ENCODE measurements at places on chromosomes 5 and 9.

- no peak for DNase-seq
These were observed 152.1 kb downstream of the FSTL4 start for GRCh38 chr5:133460172-133460758.

DNA sequence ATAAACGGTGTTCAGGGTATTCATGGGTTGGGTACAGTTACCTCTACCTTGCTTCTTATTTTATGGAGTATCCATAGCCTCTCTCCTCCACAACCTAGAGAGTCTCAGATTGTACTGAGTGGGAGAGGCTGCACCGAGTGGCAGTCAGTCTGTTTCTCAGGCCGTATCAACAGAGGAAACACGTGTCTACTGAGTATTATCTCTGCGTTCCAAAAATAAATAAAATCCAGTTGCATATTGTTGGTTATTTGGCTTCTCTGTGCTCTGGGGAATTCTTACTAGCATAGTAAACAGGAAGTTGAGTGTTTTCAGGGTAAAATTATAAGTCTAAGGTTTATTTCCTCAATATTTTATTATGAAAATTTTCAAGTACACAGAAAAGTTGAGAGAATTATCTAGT is 231.0 kb downstream of the ARHGEF28 start:
- DNase-seq, result no peak

DNA sequence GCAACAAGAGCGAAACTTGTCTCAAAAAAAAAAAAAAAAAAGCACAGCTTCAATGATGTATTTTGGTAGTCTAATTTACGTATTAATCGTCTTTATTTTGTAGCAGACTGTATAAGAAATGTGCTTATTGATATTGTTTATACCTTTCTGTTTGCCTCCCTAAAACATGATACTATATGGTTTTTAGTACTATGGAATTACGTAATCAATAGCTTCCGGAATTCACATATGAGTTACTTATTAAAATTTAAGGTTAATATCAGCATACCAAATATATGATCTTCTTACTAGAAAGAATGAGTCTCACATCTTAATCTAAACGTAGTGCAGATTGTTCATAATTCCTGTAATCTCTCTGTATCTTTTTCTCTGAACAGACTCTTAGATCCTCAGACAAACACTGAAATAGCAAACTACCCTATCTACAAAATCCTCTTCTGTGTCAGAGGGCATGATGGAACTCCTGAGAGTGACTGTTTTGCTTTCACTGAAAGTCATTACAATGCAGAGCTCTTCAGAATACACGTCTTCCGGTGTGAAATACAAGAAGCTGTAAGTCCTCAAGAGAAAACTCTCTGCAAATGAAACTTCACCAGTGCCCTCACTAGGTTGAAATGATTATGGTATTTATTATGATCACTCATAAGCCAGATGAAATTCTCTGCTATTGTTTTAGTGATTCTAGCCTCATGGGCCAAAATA is 44.4 kb upstream of the GPR21 start:
- DNase-seq, result no peak

DNA sequence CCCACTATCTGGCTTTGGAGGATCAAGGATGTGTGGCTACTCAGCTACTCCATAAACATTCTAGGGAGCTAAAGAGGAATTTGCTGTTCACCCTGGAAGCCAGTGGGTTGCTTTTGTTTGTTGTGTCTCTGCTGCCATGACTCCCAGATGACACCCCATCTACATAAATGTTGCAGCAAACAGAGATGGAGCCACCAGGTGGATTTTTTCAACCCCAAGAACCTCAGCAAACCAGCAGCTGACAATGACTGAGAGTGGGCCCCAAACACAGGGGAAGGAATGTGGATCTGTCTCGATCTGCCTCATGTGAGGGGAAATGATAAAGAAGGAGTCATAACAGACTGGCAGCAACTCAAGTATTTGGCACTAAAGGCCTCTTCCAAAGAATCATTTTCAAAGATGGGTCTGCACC is 132.7 kb upstream of the TNC start:
- no peak for DNase-seq

DNA sequence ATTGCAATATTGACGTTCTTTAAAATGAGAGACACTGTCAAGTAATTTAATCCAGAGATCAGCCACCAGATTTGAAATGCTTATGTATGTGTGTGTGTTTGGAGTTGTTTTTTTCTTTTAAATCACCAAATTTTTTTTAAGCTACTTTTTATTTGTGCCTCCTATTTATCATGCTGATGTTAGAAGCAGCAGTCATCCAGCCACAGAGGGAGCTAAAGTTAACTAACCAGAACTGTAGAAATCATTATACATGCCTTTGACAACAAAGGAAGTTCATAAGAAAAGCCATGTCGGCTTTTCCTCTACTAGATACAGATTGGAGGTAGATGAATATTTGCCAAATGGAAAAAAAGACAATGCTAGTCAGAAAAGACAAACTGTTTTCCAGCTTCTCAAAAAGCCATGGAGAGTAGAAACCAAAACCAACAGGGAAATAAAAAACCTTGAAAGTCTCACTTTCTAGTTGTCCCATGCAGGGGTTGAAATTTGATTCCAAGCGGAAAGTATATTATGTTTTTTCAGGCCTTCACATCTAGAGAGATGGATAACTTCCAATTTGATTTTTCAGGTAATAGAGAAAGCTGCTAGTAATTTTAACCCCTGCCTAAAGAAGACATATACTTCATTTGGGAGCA is 4.5 kb downstream of the PURA start:
- DNase-seq, result no peak

All from NCI-H2029 (cell line).